ENCODE measurements at places on chromosomes 11 and 22. TPM values are rescaled to one million over a fixed set of nuclear protein-coding genes. Genes with fewer than 3 reads are reported as not detected.
A peak's percentile ranks its signal among the peaks of the same experiment; 100 is the strongest.

GRCh38 chr11:40094954-40095353 lies 1364.5 kb downstream of the LRRC4C start:
- no peak for DNase-seq

DNA sequence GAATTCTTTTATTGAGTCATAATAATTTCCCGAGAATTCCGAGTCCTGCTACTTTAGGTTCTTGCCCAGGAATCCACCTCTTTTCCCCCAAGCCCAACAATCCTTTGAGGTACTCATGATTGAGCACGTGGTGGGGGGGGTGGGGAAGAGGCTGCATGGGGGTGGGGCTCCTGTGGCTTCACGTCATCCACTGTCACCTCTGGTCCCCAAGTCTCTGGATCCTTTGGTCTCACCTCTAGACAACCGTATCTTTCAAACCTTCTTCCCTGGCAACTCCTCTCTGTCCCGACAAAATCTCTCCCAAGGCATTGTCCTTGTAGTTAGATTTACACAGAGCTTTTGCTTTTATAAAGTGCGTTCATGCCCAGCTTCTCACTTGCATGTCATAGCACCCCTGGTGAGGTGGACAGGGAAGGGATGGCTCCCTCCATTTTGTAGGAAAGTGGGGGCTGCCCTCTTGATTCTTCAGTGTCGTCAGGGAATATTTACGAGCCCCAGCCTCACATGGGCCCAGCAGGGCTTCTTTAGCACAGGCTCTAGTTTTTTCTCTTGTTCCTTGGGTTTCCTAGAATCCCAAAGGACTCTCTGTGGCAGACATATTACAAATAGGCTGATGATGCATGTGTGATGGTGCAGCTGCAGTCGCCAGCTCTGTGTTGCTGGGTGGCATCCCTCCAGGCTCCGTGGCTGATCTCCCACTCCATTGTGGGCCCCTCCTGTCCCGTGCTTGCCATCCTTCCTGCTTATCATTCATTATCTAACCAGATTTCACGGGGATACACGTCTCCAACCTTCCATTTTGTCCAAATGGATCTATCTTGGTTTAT lies 8.4 kb downstream of the UCP3 start:
- DNase-seq = no peak

GRCh38 chr11:44733877-44734276 lies 7.1 kb downstream of the TSPAN18 start:
- peak; percentile 39 for DNase-seq

DNA sequence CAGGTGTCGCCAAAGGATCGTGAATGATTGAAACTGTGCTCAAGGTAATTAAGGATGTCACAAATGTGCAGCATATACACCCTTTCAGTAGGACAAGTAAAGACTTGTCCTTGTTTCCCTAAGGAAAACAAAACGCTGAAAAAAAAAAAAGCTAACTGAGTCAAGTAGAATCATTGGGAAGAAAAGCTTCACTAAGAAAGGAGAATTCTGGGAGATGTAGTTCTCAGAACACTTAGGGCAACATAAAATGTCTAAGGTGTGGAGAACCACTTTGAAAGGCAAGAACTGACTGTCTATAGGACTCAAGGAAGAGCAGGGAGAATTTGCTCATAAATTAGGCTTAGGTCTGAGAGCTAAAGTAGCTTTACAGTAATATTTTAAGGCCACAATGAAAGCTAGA lies 2.9 kb upstream of the OR5T1 start:
- DNase-seq = no peak

DMC1 gene
- 22.8 TPM for total RNA-seq

DYNC2H1 gene
- 51.7 TPM for total RNA-seq

DNA sequence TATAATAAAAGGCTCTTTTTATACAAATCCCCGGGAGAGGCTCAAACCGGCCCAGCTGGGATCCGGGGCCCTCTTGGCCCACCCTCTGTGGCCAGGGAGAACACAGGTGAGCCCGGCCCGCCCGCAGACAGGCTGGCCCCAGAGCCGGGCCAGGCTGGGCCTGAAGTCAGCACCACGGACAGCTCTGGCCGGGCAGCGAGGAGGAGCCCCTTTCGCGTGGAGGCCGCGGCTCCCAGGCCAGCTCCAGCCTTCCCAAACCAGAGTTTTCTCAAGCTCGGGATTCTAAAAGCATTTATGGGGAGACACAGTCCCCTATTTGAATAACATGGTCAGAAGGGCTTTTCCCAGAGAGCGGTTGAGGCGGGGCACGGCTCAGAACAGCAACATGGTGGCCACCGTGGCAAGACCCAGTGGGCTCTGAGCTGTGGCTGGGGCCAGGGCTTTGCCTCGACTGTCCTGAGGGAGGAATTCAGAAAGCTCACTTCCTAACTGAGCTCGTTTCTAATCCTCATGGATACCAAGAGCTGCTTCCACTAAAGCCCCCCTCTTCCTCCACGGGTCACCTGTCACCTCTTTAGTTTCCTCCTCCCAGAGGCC lies 115.4 kb downstream of the BRD1 start:
- peak; percentile 80 for DNase-seq

MMP3 gene
- total RNA-seq = not detected

DNA sequence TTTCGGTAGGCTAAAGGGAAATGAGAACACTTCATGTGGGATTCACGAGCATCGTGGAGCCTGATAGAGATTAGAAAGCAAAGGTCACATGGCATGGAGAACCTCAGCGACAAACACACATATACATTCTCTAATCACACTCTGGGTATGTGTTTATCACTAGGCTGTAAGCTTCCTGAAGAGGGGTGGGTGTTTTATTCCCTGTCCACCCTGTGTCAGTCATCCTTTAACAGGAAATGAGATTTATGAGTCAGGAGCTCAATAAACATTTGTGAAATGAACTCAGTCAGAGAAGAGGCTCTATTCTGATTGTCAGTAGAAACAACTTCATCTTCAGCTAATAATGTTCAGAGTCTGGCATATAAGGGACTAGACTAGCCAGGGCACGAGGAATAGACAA lies 71.7 kb upstream of the EIF3M start:
- no peak for DNase-seq

DNA sequence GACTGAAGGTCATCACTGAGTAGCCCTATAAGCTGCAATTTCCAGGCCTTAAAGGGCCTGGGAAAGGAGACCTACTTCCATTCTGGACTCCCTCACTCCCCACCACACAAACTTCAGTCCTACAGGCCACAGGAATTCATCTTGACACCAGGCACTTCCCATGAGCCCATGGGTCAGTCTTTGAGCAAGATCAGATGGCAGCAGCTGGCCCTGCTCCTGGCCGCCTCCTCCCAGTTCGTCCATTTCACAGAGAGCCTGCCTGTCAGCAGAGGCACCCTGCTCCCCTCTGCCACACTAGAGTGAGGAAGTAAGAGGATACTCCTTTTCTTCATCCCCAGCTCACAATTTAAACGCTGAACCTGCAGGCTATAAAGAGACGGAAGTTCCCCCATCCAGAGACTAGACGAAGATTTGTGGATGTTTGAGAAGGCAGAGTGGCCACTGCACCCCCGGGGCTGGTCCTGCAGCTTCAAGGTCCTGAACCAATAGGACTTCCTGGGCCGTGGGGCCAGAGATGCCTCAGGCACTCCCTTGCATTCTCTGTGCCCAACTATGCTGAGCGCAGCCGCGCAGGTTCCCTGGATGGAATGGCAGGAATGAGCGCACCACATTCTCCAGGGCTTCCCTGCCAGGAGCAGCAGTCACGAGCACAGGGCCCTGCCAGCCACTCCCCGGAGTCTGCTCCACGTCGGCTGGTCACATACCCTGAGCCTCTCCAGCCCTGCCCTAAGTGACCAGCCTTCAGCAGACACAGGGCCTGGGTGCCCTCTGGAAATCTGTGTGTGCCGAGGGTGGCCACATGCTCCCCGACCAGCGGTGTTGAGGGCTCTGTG lies 33.5 kb upstream of the BID start:
- no peak for DNase-seq

DNA sequence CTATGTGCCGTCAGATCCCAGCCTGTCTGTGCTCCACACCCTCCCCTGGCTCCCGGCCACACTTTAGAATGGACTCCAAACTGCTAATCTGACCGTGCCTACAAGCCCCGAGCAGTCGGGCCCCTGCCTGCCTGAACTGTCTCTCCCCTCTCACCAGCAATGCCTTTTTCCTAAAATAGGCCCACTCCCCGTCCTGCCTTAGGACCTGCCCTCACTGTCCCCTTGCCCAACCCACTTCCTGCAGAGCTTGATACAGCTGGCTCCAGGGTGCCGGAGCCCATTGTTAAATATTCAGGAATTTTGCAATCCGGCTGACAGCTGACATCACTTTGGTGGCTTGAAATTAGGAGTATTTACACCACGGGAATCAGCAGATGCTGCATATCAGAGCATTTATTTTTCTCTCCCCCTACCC lies 21.4 kb downstream of the MN1 start:
- no peak for DNase-seq

GRCh38 chr11:8790968-8791367 lies 108.4 kb downstream of the RPL27A start:
- no peak for DNase-seq

- no peak for DNase-seq
Measured at GRCh38 chr11:95863486-95864140, 60.3 kb downstream of the MTMR2 start.

DNA sequence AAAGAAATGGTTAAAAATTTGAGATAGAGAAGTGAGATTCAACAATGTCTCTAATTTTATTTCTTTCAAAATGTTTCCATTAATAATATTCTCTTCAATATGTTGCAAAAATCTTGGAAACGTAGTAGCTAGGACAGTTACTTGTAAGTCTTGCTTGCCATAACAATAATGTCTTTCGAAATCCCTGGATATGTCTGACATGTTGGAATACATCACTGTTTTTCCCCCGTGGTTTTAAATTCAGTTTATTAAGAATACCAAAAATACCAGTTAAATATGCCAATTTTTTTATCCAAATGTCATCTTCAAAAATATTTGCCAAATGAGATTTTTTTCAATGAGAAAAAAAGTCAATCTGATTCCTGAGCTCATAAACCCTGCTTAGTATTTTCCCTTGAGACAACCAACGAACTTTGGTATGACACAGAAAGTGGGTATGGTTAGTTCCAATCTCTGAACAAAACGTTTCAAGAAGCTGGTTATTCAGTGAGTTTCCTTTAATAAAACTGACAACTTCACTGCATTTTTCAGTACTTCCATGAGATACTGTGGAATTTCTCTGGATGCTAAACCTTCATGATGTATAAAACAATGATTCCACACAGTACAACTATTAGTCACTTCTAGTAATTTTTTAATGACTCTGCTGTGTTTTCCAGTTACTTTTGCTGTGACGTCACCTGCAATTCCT lies 36.7 kb upstream of the AMPD3 start:
- no peak for DNase-seq

DNA sequence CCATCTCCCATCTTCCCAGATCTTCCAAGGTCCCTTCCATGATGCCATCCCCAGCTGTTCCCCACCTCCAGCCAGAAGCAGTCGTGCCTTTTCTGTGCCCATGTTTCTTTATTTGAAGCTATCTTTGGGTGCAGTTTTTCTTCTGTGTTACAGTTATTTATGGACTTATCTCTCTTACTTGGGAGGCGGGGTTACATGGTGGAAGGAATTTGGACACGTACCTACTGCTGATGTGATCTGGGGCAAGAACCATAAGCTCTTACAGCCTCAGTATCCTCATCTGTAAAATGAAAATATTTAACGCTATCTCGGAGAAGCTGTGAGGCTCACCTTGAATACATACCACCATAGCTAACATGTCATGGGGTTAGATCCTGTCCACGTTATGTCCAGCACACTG lies 98.9 kb downstream of the ZBTB16 start:
- DNase-seq = no peak

BAIAP2L2 gene
- 2.6 TPM for total RNA-seq

LRRC4C gene
- 3.4 TPM for total RNA-seq

TMEM191B gene
- total RNA-seq = 0.46 TPM

GRCh38 chr22:39665229-39665628 lies 94.7 kb downstream of the CACNA1I start:
- peak; percentile 30 for DNase-seq

MAP6 gene
- 9.9 TPM for total RNA-seq

- peak; percentile 60 for DNase-seq
Measured at GRCh38 chr11:102111787-102112508, 1.7 kb downstream of the YAP1 start.

GCAT gene
- 25.1 TPM for total RNA-seq

DNA sequence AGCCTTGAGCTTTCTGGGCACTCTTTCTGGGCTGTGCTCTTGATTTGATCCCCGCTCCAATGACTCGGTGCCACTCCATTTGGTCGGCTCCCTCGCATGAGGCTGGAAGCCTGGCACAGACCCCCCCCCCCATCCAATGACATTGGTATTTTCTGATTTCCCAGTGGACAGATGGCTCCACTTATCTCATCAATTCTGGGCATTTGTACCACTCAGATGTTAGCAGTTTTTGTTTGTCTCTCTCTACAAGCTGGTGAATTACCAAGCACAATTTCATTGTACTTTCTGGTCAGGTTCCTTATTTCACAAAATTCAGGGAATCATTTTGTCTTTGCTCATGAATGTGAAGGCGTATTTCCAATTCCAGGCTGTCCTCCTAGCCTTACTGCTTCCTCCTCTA lies 9.1 kb downstream of the DNAL4 start:
- DNase-seq = no peak

DNA sequence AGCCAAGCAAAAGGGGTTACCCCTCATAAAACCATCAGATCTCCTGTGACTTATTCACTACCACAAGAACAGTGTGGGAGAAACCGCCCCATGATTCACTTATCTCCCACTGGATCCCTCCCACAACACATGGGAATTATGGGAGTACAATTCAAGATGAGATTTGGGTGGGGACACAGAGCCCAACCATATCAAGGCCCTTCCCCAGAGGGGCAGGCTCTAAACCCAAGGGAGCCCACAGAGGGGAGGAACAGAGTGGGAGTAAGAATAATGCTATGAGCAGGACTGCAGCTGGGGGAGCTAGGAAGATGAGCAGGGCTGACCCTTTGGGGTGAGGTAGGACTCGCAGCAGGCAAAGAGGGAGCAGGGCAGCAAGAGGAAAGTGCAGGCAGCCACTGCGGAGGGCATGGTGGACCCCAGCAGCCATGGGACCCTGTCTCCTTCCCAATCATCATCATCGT lies 59.3 kb downstream of the CD82 start:
- no peak for DNase-seq

GRCh38 chr11:14061721-14062120 lies 99.2 kb downstream of the SPON1 start:
- DNase-seq = no peak

DNA sequence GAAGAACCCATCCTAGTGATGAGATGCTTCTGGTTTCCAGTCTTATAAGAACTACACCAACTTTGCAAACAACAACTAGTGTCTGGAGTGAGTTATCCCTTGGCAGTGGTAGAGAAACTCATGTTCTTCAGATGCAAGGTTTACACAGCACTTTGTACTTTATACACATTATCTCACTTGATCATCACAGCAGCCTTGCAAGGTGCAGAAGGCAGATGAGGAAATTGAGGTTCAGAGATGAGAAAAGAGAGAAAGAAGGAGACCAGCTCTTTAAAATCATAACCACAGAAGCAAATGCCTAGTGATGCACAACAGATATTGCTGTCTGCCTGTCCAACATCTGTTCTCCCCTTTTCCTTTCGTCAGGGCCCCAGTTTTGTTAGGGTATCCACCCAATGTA lies 16.7 kb upstream of the CD44 start:
- DNase-seq = no peak

- DNase-seq = no peak
Measured at GRCh38 chr11:13952221-13952620, 10.3 kb upstream of the SPON1 start.

All from neural progenitor cell (in vitro differentiated cells).